ENCODE measurements at places on chromosomes 13 and 19.

- DNase-seq: no peak
Measured at GRCh38 chr13:90898811-90899210, 448.7 kb upstream of the MIR17HG start.

GRCh38 chr13:92984151-92984550, 242.5 kb upstream of the GPC6 start:
- no peak for DNase-seq

DNA sequence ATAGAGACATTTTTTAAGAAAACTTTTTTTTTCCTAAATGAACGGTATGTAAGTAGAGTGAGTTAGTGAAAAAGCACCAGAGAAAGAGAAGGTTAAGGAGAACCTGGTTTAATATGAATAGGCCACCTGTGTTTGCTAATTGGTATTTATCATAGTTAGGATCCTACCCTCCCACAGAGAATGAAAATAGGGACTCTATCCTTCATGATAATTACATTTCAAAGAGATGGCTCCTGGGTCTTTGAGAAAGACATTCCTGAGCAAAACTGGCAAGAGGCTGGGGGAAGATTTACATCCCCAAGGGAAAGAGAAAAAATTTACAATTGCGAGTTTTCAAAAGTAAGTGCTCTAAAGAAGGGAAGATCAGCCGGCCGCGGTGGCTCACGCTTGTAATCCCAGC, 1284.5 kb downstream of the SLITRK1 start:
- no peak for DNase-seq

DNA sequence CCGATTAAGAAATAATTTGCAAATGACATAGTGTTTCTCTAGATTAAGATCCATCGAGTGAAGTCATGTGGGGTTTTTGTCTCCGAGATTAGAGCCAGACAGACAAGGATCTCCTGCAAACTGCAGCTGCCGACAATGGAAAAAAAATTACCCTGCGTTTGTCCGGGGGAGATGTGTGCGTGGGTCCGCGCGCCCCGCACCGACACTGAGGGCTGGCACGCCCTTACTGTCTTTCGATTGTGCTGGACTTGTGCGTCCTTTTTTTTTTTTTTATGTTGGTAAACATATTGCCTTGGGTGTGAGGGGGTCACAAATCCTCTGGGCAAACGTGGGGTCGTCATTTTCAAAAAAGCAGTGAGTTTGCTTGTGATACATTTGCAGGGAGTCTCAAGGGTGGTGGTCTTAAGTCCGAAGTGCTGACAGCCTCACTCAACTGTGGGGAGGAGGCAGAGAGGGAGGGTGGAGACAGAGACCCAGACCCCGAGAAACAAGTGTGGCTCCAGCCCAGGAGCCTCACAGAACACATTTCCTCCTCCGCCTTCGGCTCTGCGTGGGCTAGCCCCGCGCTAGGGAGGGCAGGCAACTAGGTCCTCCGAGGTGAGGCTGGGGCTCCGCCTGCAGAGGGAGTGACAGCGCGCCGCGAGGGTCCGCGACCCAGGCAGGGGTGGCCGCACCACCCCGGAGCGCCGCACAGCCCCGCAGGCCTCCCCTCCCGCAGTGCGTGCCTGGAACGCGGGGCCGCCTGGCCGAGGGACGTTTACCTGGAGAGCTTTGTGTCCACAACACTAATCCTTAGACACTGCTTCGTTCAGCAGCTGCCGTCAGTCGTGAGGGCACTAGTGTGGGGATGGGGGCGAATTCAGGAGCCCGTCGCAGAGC, 11.7 kb upstream of the SOX1 start:
- DNase-seq: no peak

DNA sequence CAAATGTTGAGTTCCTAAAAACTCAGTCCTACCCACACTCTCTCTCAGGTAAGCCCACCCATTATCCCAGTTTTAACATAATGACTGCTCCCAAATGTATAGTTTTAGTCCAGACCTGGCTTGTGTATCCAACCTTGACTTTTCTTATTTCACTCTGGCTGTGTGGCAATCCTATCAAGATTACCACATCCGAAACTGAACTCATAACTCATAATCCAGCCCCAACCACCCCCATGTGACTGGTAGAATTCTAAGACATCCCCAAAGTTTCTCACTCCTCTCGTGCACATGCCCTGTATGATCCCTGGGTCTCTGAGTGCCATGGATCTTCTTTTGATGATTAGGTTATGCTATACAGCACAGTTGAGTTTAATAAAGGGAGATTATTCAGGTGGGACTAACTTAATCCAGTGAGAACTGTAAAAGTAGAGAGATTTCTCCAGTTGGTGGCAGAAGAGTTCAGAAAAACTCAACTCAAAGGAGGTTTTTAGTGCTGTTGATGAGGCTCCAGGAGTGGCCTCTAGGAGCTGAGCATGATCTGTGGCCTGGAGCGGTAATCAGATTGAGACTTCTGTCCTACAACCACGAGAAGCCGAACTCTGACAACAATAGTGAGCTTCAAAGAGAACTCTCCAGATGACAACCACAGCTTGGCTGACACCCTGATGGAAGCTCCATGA, 413.4 kb downstream of the ZNF536 start:
- DNase-seq: no peak

- DNase-seq: no peak
Measured at GRCh38 chr19:15197942-15198341, 2.9 kb downstream of the NOTCH3 start.

GRCh38 chr13:20198781-20199180, 6.0 kb upstream of the GJB2 start:
- no peak for DNase-seq

- no peak for DNase-seq
Measured at GRCh38 chr19:44142059-44142433, 692 bp downstream of the ZNF234 start.

- no peak for DNase-seq
Measured at GRCh38 chr19:5305163-5305562, 35.4 kb downstream of the PTPRS start.

DNA sequence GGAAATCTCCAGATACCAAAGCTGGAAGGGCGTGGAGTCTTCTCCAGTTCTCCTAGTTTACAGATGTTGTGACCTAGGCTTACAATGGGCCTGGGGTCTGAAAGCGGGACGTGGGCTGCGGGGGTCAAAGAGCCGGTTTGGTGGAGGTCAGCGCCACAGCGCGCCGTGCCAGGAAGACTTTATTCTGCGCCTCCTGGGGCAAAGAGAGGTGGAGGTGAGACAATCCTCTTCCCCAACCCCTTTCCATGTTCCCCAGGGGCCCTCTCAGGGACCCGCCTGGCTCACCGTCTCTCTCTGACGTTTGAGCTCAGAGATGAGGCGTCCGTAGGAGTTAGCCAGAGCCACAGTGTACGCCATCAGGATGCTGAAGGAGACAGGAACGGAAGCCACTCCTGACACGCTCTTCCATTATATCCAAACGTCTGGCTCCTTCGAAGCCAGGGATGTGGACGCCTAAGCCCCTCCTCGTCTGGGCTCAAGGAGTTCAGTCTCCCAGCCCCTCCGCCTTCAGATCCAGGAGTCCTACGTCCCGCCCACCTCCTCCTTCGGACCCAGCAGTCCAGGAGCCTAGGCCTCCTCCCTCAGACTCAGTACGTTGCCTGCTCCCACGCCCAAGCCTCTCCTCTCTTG, 776 bp upstream of the LENG1 start:
- DNase-seq: no peak

DNA sequence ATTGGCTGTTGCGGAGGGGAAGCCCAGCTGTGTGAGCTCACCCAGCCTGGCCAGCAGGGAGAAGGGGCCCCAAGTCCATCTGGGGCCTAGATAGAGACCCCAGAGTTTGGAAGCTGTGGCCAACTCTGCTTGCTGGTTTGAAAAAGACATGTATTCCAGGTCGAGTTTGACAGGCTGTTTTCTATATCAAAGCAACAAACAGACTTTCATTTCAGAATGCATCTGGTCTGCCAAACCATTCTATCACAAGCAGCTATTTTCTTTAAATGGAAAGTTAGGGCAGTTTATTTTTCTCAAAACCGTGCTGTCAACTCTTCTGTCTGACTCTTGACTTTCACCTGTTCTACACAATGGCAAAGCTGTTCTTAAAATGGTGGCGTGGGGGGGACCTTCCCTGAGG, 185.8 kb downstream of the DCLK1 start:
- no peak for DNase-seq

DNA sequence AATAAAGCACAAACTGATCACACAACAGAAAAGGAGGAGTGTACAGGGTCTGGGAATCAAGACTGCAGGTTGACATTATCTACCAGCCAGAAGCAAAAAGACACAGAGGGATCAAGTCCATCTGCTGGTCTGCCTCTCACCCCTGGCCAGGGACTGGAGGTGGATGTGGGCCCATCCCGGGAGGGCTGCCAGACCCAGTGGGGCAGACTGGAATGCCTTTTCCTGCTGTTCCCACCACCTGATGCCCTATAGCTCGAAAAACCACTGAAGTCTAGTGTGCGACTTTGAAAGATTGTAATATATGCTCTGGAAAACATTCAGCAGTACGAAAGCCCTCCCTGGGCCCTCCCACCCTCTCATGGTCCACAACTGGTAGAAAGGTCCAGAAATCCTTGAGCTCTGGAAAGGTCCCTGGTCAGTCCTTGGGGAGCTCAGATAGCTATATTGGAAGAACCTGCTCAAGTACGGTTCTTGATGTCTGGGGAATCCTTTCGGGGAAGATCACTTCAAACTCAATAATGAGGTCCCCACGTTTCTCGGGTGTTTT, 2.6 kb downstream of the DNAJB1 start:
- no peak for DNase-seq

DNA sequence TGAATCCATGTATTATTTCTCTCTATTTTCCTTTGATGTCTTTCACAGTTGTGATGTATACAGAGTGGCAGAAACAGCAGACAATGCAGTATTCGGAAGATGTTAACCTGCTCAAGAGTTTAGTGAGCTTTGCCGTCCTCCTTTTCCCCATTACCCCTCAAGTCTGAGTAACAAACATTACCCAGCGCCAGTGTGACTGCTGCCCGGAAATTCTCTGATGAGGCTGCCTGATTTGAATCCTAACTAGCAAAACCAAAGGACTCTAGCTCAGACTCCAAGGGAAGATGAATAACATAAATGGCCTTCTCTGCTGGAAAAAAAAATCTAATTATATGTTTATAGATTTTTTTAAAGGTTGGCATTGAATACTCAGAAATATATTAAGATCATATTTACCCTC, 247.3 kb upstream of the SOX21 start:
- no peak for DNase-seq

- no peak for DNase-seq
Measured at GRCh38 chr19:625257-625656, 8.1 kb downstream of the POLRMT start.

DNA sequence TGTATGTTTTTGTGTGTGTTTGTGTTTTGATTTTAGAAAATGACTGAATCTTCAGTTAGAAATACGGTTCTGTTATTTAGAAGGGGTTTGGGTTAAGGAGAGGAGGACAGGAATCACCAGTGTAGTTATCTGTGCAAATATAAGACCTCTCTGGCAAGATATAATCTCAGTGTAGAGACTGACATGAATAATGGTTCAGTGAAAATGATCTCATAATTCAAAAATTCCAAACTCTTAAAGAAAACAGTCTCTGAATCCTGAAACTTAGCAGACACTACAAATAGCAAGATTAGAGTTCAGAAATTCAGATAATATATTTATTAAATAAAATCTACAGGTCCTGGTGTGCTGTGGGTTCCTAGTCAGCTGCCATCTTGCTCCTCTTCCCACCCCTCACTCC, 73.5 kb downstream of the PDS5B start:
- no peak for DNase-seq

GRCh38 chr19:50514346-50515167, 844 bp upstream of the ASPDH start:
- DNase-seq: no peak

DNA sequence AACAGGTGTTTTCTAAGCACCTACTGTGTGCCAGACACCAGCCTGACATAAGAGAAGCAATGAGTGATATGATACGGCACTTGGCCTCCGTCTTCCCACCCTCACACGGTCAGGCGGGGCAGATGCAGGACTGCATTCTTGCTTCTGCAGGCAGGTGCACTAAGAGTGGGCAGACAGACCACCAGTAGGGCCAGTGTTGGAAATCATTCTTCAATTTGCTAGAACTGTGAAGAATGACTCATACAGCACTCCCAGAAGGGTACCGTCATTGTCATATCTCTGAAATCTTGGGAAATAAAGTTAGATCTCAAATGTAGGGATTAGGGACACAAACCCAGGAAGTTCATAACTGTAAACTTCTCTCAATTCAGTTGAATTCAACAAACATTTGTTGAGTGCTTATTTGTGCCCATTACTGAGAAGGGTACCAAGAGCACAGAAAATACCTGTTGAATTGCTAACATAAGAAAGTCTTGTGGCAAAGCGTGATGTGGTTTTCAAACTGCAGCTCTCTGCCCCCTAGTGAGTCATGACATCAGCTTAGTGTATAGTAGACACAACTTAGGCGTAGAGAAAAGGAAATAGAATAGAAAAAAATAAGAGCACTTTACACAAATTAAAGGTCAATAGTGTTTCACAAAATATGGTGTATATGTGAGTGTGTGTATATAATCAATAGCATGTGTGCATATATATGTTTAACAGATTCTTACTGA, 76.1 kb downstream of the TEX26 start:
- DNase-seq: no peak

GRCh38 chr13:35690581-35691207, 214.2 kb upstream of the MAB21L1 start:
- DNase-seq: no peak

DNA sequence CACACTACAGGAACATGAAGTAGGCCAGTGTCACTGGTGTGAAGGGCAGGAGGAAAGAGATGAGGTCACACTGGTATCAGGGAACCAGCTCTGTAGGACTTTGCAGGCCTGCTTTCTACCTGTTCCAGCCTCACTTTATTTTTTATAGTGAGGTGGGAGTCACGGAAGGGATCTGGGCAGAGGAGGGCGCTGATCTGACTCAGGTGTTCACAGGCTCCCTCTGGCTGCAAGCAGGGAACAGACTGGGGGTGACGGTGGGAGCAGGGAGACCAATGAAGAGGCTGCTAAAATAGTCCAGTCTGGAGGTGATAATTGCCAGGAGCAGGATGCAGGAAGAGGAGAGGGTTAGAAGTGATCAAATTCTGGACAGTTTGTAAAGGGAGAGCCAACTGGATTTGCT, 2.8 kb downstream of the THAP8 start:
- no peak for DNase-seq

- no peak for DNase-seq
Measured at GRCh38 chr19:45768655-45768983, 433 bp downstream of the SIX5 start.

DNA sequence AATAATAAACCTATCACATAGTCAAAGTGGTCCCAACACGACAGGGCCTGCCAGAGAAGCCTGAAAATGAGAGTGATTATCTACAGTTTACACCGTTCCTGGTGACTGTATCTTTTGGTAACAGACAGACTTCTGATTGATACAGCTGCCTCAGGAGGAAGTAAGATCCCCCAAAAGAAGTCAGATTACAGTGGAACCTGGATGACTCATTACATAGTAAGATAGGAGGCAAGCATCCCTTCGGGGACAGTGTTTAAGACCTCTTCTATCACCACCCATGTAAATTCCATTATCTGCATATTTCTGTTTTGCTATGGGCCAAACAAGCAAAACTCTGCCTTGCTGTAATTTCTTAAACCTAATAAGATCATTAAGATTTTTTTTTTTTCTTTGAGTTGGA, 44.0 kb upstream of the FLT1 start:
- DNase-seq: no peak
